T47D (cell line): ENCODE measurements at places on chromosomes 5 and 9.
A peak's percentile ranks its signal among the peaks of the same experiment; 100 is the strongest.

- no peak for DNase-seq
Measured at GRCh38 chr9:115306865-115307264, 188.9 kb upstream of the TNC start.

- no peak for DNase-seq
Measured at GRCh38 chr9:113763429-113763828, 112.7 kb upstream of the ZNF618 start.

DNA sequence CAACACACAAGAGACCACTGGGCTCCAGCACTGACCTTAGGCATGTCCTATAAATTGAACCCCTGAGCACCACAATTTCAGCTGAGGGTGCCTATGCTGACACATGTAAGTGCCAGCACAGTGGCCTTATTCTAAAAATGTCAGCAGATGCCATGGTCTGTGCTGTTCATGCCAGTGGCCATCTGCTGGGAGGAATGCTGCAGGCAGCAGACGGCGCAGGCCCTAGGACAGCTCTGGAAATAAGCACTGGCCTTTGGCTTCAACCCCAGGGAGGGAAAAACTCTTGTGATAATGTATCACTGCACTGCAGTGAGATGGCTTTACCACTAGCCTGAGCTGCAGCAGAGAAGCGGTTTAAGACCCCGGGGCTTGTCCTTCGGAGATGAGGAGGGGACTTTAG is 98.5 kb downstream of the SYK start:
- no peak for DNase-seq

DNA sequence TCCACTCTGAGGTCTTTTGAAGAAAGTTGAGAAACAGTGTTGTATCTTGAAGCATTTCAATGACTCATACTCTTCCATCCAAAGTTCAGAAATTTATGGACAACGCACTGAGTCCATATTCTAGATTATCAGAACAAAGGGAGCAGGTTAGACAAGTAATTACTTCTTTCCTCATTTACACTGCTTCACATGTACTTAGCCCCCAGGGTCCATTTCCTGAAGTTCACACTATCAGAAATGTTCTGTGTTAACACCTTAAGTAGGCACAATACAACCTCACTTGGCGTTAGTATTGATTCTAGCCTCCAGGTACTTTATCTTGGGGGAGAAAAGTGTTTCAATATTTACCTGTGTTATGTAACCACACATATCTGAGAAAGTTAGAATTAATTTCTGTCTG is 487.9 kb upstream of the DMAC1 start:
- no peak for DNase-seq

DNA sequence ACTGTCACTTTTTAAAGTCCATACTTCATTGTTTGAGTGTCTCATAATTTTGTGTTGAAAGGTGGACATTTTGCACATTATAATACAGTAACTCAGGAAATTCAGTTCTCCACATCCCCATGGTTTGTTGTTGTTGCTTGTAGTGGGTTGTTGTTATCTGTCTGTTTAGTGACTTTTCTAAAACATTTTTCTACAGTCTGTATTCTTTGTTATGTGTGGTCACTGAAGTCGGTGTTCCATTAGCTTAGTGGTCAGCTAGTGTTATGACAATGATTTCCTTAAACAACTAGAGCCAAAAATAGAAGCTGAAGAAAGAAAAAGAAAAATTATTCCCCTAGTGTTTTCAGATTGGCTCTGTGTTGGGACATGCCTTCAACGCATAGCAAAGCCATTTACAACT is 5.6 kb upstream of the IL33 start:
- no peak for DNase-seq

DNA sequence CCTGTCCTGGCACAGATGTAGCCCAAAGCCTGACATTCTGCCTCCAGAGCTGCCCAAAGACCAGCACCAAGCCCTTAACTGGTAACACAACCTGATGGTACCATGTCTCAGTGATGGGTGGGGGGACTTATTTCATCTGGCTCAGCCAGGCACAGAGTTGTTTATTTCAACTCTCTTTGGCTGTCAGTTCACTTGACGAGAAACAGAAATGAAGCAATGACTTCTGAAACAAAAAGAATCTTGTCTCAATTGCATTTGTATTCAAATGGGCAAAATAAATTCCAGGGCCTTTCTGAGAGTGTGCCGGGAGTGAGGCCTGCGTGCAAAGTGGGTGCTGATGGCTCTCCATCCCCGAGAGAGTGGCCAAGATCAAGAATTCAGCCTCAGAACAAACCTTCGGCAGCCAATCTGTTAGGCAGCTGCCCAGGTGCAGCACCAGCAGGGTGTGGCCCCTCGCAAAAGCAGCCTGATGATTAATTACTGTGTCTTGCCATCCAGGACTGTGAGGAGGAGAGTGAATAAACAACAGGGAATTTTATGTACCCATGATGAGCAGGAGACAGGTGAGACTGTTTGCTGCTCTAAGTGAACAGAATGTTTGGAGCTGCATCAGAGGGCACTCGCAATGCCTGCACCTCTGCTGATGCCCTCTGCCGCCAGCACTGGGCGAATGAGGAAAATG is 238.0 kb downstream of the HSPA4 start:
- no peak for DNase-seq

DNA sequence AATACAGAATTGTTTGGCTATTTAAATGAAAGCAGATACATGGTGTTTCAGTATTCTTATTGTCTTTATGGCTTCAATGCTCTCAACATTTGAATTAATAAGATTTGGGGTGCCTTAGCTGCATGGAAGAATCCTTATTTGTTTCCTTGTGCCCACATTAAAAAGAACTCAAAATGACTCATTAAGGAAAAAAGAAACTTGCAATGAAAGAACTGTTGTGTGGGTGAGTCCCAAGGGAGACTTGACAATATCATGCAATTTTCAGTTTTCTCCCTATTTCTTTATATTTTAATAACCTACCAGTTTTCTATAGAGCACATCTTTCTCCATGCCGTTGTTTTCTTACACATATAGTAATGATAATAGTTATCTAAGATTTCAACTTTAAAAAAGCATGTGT is 404.0 kb downstream of the PDE4D start:
- DNase-seq, result no peak

DNA sequence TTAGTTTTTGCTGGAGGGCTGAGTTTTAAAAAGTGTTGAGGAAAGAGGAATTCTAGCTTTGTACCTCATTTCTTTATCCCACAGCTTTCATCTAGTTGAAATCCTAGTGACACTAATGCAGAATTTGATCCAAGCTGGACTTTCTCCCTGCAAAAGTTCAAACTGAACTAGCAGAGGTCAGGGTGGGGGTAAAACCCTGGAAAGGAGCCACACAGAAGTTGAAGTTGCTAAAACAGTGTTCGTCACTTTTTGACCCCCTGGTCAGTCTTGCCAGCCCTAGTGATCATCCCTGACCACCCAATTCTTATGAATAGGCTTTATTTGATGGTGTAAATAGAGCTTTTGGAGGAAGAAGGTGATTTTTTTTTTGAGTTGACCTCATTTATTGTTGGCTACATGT is 390.4 kb downstream of the TMEM38B start:
- DNase-seq, result no peak

DNA sequence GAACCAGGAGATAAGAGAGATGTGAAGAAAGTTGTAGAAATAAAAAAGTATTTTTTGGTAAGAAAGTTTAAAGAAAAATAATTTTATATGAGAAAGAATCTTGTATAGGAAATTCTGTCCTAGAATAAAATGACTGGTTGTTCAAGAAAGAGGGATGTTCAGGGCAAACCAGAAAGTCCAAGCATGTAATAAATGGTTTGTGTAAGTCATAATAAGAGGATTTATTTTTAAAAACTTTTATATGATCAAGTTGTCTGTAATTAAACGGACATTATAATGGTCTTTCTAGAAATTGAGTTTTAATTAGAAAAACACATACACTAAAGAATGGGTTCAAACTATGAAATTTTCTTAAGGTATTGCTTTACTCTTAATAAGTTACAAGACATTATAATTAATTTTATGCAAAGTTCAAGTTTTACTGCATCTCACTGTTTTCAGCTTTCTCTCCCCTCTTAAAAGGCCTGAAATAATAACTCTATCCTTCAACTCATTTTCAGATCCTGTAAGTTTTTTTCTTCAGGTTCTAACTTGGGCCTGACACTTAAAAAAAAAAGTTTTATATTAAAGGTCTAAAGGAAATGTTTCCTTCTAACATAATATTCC is 56.1 kb upstream of the ZNF300 start:
- peak; percentile 26 for DNase-seq

GRCh38 chr9:14692470-14693250 is 572 bp downstream of the ZDHHC21 start:
- DNase-seq, result peak; percentile 28

DNA sequence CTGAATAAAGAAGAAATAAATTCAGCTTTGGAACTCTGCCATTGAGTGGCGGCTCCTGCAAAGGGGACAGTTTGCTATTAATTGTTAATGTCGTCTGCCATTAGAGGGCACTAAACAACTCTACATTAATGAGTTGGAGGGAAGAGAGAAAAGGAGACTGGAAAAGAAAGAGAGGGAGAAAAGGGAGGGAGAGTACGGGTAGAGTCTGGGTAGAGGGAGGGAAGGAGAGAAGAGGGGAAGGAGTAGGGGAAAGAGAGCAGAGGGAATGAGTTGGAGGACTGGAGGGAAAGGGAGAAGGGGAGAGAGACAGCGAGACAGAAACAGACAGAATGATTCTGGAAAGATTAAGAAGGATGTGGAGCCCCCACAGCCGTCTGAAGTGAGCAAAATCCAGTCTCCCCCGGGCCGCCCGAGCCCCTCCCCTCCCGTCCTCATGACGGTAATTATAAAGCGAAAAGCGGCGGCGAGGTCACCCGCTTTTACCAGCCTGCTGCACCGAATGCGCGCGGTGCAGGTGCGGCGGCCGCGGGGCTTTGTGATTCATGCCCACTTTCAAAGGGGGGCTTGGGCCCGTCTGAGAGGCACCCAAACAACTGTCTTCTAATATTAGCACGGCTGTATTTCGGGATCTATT is 1.9 kb upstream of the FST start:
- peak; percentile 79 for DNase-seq

DNA sequence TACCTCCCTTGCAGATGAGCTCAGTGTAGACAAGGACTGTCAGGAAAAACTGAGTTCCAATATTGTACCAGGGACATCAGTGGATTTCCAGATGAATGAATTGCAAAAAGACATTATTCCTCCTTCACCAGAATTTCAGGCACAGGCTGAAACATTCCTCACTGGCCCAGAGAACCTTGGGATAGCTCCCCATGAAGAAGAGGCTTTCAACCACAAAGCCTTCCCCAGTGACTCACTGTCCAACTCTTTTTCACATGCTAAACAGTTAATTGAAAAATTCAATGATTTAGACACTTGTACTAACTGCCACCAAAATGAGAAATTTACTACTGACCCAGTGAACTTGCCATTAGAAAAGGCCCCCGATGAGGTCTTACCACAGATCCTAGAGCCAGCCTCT is 144.5 kb downstream of the UNC13B start:
- DNase-seq, result no peak

GRCh38 chr5:78521455-78521854 is 127.1 kb downstream of the LHFPL2 start:
- no peak for DNase-seq

DNA sequence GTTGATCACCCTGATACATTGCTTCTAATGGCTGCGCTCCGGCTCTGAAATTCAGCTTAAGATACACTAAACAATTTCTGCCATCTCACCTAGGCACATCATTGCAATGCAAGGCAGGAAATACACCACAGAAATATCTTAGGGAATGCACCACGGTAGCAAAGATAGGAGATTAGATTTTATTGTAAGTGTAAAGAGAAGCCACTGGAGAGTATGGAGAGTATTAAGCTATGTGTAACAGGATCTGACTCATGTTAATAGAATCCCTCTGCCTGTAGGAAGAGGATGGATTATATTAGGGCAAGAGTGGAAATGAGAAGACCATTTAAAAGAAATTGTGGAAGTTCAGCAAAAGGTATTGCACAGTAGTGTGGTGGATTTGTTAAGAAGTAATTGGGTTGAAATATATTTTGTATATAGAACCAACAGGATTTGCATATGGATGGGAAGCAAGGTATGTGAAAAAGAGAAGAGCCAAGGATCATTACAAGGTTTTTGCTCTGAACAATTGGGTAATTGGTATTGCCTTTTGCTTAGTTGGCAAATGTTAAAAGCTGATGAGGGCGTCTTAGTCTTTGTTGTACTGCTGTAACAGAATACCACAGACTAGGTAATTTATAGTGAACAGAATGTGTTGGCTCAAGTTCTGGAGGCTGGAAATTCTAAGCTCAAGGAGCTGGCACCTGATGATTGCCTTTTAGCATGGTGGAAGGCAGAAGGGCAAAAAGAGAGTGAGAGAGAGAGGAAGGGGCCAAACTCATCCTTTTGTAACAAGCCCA is 636.1 kb downstream of the PSAT1 start:
- DNase-seq, result no peak

DNA sequence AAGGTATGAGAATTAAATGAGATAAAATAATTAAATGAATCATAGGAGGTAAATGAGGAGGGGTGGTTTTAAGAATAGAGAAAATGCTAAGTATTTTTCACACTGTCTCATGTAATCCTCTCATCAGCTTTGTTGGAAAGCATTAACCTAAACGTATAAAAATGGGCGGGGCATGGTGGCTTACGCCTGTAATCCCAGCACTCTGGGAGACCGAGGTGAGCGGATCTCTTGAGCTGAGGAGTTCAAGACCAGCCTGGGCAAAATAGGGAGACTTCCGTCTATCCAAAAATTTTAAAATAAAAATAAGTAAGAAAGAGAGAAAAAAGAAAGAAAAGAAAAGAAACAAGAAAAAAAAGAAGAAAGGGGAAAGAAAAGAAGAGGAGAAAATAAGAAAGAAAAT is 1.9 kb upstream of the RFK start:
- no peak for DNase-seq

DNA sequence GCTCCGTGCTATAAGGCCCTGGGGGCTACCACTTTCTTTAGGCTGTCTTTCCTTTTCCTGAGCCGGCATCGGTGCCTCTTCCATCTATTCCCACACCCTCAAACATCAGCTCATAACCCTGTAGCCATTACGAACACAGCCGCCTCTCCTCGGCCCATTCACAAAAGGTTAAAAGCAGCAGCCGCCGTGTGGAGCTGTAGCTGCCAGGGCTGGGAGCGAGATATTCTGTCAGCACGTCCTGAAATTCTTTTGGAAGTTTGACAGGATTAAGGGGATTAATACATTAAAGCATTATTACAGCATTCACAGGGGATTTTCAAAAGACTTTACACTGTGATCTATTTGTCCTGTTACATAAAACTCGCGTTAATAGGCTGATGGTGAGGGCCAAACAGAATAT is 428.2 kb downstream of the CDK5RAP2 start:
- DNase-seq, result no peak

DNA sequence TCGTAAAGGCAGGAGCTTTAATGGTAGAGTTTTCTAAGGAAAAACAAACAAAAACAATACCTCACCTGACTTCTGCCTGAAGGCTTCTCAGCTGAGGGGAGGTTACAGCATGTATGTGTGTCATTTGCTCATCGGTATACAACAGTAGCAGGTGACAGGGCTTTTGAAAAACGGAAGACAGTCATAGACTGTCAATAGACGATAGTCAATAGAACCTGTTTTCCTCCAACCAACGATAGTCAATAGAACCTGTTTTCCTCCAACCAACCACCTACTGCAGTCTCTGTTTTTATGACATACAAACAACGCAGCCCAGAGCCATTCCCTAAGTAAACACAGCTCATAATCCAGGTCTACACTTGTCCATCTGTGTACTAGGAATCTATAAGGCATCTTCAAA is 74.6 kb downstream of the RETREG1 start:
- no peak for DNase-seq

- no peak for DNase-seq
Measured at GRCh38 chr9:26856413-26857032, 36.1 kb downstream of the CAAP1 start.

GRCh38 chr5:158840193-158840592 is 259.5 kb downstream of the EBF1 start:
- DNase-seq, result no peak

GRCh38 chr5:151097820-151098767 is 17.3 kb upstream of the TNIP1 start:
- DNase-seq, result no peak
